Upper lobe of right lung (tissue), 1 donor: ENCODE measurements at places on chromosomes 1 and 21.
A peak's percentile ranks its signal among the peaks of the same experiment; 100 is the strongest.

- no peak for DNase-seq
- no peak overlapping the region for H3K4me3 ChIP-seq
- H3K27ac ChIP-seq, result no peak overlapping the region
- H3K4me1 ChIP-seq, result no peaks in the 10 kb centered on the region
- H3K27me3 ChIP-seq, result no peaks in the 10 kb centered on the region
Measured at GRCh38 chr1:15507278-15507677, 16.7 kb downstream of the CASP9 start.

- no peaks in the 10 kb centered on the region for H3K27me3 ChIP-seq
- peaks cover 11% of the 10 kb centered on the region for H3K36me3 ChIP-seq
- DNase-seq, result no peak
- H3K27ac ChIP-seq, result no peak overlapping the region
- no peak overlapping the region for H3K4me3 ChIP-seq
Measured at GRCh38 chr1:22056043-22056442, 3.5 kb downstream of the CDC42 start.

- no peak overlapping the region for H3K27ac ChIP-seq
- H3K4me3 ChIP-seq, result no peak overlapping the region
- H3K36me3 ChIP-seq, result no peaks in the 10 kb centered on the region
- no peaks in the 10 kb centered on the region for H3K27me3 ChIP-seq
- no peaks in the 10 kb centered on the region for H3K4me1 ChIP-seq
Measured at GRCh38 chr1:234067581-234068337, 163.3 kb downstream of the SLC35F3 start.

DNA sequence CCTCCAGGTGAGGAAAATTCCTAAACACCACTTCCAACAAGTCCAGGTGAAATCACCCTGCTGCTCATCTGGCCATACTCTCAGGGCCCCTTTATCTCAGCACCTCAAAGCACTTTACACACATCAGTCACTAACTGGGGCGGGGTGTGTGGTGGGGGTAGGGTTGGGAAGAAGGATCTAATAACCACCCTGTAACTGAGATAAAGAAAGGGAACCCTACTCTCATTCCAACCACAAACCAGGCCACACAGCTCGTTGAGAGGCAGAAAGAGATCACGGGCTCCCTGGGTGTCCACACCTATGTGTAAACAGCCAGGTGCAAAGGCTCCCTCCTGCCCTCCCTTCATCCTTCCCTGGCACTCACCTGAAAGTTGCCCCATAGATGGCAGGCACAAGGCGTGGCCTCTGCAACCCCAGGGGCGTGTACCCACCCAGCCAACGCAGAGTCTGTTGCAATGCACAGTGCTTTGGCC, 20.4 kb downstream of the GPR161 start:
- no peaks in the 10 kb centered on the region for H3K4me1 ChIP-seq
- no peak overlapping the region for H3K4me3 ChIP-seq
- H3K27me3 ChIP-seq, result no peaks in the 10 kb centered on the region

DNA sequence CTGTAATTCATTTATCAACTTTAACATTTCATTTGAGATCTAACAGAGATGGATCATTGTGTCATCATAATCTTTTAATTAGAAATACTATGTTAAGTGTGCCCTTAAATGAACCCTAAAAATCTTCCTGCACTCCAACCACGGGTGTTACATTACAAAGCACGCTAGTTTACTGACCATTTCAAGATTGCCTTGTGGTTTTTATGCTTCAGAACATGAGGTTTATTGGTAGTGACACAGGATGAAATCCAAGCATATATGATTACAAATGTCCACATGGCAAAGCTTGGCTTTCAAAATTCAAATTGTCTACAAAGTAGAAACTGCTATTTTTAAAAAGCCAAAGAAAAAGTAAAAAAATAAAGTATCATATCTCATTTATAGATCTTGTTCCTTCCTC, 190.4 kb upstream of the USP25 start:
- H3K4me3 ChIP-seq, result no peak overlapping the region
- H3K4me1 ChIP-seq, result no peaks in the 10 kb centered on the region
- DNase-seq, result no peak
- no peaks in the 10 kb centered on the region for H3K36me3 ChIP-seq

- no peak for DNase-seq
- H3K27ac ChIP-seq, result no peak overlapping the region
- no peaks in the 10 kb centered on the region for H3K36me3 ChIP-seq
- H3K4me1 ChIP-seq, result no peaks in the 10 kb centered on the region
Measured at GRCh38 chr1:44932151-44932550, 54.2 kb downstream of the EIF2B3 start.

- no peak overlapping the region for H3K4me3 ChIP-seq
- DNase-seq, result peak; percentile 88
- no peaks in the 10 kb centered on the region for H3K36me3 ChIP-seq
- no peaks in the 10 kb centered on the region for H3K27me3 ChIP-seq
- peaks cover 28% of the 10 kb centered on the region for H3K4me1 ChIP-seq
- peak overlapping the region; percentile 91 for H3K27ac ChIP-seq
Measured at GRCh38 chr1:112358798-112359408, 37.1 kb upstream of the CTTNBP2NL start.

DNA sequence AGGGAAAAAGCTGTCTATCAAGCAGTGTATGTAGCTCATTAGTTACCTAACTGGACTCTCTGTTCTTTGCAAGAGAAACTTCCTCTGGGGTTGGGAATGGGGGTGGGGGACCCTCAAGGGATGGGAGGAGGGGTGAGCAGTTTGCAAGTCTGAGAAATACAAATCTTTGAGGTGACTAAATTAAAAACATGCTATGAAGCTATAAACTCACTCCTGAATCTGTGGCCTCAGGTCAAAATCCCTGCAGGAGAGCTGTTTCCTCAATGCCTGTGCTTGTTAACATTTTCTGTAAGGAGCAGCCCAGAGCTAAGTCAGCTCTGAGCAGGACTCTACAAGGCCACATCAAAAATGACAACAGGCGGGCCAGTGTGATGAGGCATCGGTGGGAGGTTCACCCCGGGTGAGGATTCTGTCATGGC, 32.8 kb upstream of the PTPRC start:
- H3K27me3 ChIP-seq, result no peaks in the 10 kb centered on the region
- no peak overlapping the region for H3K27ac ChIP-seq
- no peaks in the 10 kb centered on the region for H3K36me3 ChIP-seq
- no peak overlapping the region for H3K4me3 ChIP-seq

- no peak for DNase-seq
- H3K36me3 ChIP-seq, result no peaks in the 10 kb centered on the region
- H3K4me3 ChIP-seq, result no peak overlapping the region
Measured at GRCh38 chr1:234665975-234666605, 56.1 kb upstream of the IRF2BP2 start.

- H3K4me1 ChIP-seq, result no peaks in the 10 kb centered on the region
- no peak for DNase-seq
- H3K36me3 ChIP-seq, result no peaks in the 10 kb centered on the region
Measured at GRCh38 chr1:227401562-227402342, 83.5 kb upstream of the CDC42BPA start.

GRCh38 chr1:226589008-226589733, 40.6 kb downstream of the STUM start:
- no peaks in the 10 kb centered on the region for H3K36me3 ChIP-seq
- no peak overlapping the region for H3K27ac ChIP-seq
- DNase-seq, result no peak

GRCh38 chr1:27633298-27633610, 1.7 kb downstream of the FGR start:
- H3K27me3 ChIP-seq, result no peaks in the 10 kb centered on the region
- H3K4me1 ChIP-seq, result peaks cover 58% of the 10 kb centered on the region
- no peak for DNase-seq
- H3K27ac ChIP-seq, result peak overlapping the region; percentile 87
- H3K36me3 ChIP-seq, result no peaks in the 10 kb centered on the region

DNA sequence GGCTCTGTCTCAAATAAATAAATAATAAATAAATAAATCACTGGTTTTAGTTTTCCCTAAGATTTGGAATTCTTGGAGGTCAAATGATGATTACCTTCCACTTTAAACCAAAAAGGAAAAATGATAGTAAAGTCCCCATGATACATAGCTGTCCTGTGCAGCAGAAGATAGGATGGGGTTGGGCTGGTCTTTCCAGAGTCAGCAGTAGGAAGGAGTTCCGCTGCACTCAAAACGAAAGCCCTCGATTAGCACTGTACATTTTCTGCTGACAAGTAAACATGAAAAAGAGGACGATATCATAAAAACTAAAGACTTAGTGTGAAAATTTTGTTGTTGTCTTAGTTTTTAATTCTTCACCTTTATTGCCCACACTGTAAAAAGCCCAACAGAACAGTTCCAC, 79.7 kb downstream of the ATP5PO start:
- peaks cover 3% of the 10 kb centered on the region for H3K4me1 ChIP-seq
- no peaks in the 10 kb centered on the region for H3K27me3 ChIP-seq
- no peak for DNase-seq

GRCh38 chr1:8374356-8374755, 56.4 kb downstream of the SLC45A1 start:
- H3K36me3 ChIP-seq, result peaks cover 8% of the 10 kb centered on the region
- no peak for DNase-seq
- H3K4me3 ChIP-seq, result no peak overlapping the region
- peaks cover 74% of the 10 kb centered on the region for H3K4me1 ChIP-seq
- H3K27ac ChIP-seq, result peak overlapping the region; percentile 77

DNA sequence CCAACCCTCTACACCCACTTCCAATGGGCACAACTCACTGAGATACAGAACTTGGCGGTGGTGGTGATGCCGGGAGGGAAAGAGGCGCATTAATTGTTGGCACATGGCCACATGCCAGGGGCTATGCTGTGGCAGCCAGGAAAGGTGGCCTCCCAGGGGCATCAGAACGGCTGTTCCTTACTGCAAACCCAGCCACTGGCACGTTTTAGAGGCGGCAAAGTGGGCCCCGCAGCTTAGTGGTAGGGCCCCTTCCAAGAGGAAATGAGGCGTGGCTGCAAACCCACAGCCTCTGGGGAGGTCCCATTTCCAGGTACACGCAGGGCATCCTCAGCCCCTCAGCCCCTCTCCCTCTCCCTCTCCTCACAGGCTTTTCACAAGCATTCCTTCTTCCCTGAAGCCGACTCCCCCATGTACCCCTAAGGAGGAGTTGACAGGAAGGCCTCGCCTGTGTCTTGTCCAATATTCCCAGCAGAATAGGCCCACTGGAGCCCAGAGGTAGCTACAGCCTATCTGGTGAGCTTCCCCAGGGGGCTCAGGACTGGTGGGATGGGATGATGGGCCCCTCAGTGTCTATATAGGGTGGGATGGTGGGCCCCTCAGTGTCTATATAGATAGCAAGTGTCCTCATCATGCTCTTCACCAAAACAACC, 166.2 kb downstream of the CLIC6 start:
- no peak for DNase-seq
- H3K27me3 ChIP-seq, result no peaks in the 10 kb centered on the region
- peak overlapping the region; percentile 80 for H3K27ac ChIP-seq
- H3K4me1 ChIP-seq, result peaks cover 37% of the 10 kb centered on the region
- H3K36me3 ChIP-seq, result peaks cover 34% of the 10 kb centered on the region
- no peak overlapping the region for H3K4me3 ChIP-seq

DNA sequence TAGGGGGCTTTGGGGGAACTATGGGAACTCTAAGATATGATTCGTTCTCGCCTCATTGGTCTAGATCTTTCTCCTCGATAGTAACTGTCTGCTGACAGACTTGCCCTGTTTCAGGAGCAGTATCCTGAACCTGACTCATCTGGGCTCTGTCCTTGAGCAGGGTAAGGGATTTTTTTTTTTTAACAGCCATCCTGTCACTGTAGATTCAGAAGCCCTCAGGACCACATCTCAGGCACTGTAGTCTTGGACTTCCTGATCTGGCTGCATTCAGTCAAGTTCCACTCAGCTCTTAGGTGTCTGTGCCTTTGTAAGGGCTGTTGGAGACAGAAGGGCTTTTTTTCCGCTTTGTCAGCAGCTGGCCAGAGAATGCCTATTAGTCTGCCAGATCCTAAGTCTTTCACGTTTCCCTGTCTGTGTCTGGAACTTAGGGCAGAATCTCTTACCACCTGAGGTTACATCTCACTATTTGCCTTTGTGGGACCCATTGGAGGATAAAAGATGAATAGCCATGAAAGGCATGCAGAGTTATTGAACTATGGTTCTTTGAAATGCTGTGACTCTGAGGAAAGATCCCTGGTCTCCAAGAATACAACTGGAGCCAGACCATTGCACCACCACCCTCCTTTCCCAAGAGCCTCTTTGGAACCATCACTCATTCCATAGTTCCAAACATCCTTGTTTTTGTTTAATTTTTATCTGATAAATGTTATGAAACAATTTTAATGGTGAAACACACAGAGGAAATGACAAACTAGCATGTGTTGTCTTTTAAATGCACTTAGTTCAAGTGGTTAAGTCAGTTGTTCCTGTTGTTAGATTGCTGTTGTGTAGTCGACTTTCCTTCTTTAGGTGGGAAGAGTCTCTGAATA, 49.7 kb upstream of the MACF1 start:
- peak overlapping the region; percentile 84 for H3K27ac ChIP-seq
- peaks cover 80% of the 10 kb centered on the region for H3K4me1 ChIP-seq
- no peaks in the 10 kb centered on the region for H3K27me3 ChIP-seq
- no peaks in the 10 kb centered on the region for H3K36me3 ChIP-seq
- DNase-seq, result no peak
- H3K4me3 ChIP-seq, result no peak overlapping the region

DNA sequence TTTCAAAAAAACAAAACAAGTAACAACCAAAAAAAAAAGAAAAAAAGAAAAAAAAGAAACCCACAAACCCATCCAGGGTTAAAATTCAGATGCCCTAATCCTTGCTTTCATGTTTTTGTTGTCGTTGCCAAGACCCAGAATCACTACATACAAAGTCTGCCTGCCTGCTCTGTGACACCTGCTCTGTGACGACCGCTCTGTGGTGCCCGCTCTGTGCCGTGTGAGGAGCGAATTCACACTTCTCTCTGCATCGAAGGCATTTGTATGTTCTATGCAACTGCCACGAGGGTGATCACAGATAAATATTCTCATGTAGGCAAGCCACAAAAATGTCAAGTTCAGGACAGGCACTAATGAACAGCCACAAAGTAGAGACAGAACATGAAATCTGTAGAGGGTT, 178.6 kb downstream of the SLC45A1 start:
- H3K4me1 ChIP-seq, result peaks cover 16% of the 10 kb centered on the region
- DNase-seq, result no peak
- peaks cover 33% of the 10 kb centered on the region for H3K36me3 ChIP-seq
- peak overlapping the region; percentile 37 for H3K27ac ChIP-seq

GRCh38 chr1:53811414-53811851, 26.7 kb downstream of the NDC1 start:
- H3K4me3 ChIP-seq, result no peak overlapping the region
- H3K4me1 ChIP-seq, result no peaks in the 10 kb centered on the region
- H3K27me3 ChIP-seq, result no peaks in the 10 kb centered on the region
- H3K36me3 ChIP-seq, result peaks cover 23% of the 10 kb centered on the region

DNA sequence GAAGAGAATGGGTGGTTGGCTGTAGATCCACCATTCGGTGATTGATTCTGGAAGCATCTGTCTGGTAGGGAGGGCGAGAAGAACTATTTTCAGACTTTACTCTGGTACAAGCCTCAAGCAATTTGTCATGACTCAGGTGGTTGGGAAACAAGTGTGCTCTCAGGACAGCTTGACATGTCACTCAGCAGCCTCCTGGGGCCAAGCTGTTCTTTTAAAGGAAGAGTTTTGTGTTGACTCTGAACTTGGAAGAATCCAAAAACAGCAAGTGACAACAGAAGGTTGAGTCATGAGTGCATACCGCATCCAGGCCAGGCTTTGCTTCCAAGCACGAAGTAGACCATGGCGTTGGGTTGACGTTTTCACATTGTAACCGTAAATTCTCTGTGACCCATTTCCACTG, 65.9 kb downstream of the CLIC6 start:
- no peak for DNase-seq
- H3K36me3 ChIP-seq, result no peaks in the 10 kb centered on the region
- no peak overlapping the region for H3K4me3 ChIP-seq
- no peak overlapping the region for H3K27ac ChIP-seq
- H3K4me1 ChIP-seq, result no peaks in the 10 kb centered on the region
- no peaks in the 10 kb centered on the region for H3K27me3 ChIP-seq

GRCh38 chr21:25953196-25953595, 217.4 kb downstream of the APP start:
- H3K4me1 ChIP-seq, result no peaks in the 10 kb centered on the region
- no peak overlapping the region for H3K4me3 ChIP-seq
- H3K36me3 ChIP-seq, result peaks cover 26% of the 10 kb centered on the region
- DNase-seq, result no peak
- H3K27me3 ChIP-seq, result no peaks in the 10 kb centered on the region
- no peak overlapping the region for H3K27ac ChIP-seq
